MV-4-11 (cell line): ENCODE measurements at places on chromosomes 7 and 10.

DNA sequence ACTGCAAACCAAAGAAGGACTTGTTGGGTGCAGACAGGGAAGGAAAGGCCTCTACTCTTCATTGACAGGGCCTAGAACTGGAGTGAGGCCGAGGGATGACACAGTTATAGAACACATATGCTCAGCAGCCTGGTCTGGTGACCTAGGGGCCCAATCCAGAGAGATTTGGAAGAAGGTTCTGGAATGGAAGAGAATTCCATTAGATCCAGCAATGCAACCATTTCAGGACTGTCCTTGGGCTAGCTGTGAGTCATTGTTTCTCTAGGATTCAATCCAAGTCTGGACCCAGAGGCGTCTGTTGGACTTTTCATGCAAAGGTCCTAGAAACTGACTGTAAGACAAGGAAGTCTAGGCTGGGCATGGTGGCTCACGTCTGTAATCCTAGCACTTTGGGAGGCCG, 59.2 kb downstream of the WIPF3 start:
- DNase-seq, result no peak

DNA sequence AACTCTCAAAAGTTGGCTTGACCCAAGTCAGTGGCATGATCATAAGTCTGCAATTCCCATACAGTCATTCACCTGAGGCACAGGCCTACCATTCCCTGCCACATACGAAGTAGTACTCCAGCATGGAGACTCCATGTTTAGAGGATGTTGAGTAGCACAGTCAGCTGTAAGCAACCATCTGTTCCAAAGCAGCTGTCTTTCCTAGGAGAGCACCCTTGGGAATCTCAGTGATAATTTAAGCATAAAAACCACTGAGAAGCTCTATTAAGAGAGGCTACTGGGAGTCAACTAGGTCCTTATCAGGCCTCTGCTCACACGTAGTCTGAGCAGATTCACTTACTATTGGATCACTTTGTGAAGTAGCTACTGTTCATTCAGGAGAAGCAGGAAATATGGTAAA, 61.6 kb upstream of the UNC5B start:
- DNase-seq, result no peak

DNA sequence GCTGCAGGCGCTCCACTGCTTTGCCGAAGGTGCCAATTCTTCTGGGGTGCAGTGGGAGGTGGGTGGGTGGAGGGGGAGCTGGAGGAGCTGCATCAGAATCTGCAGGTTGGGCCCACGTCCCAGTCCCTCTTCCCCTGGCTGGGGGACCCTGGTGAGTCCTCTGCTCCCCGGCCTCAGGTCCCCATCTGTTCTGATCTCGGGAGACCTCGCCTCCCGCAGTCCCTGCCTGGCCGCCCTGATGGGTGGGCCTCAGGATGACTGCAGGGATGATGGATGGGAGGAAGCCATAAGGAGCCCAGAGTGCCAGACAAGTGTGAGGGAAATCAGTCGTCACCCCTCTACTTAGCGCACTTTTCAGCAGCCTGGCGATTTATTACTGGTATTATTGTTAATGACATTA, 89.3 kb upstream of the PCBD1 start:
- no peak for DNase-seq

DNA sequence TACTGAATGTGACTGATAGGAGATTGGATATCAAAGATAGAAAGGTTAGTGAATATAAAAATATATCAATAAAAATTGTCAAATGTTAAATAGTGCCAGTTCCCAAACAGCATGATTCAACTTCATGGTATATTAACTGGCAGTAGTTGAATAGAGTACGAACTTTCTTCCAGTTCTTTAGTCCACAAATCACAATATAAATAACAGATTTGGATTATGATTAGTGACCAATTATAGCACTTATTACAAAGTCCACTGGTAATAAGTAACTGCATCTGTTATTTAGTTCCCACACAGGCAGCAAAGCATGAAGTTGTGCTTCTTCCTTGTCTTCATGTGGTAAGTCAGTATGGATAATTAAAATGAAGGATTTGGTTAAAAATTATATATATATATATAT, 243.0 kb upstream of the VWC2 start:
- DNase-seq, result no peak

DNA sequence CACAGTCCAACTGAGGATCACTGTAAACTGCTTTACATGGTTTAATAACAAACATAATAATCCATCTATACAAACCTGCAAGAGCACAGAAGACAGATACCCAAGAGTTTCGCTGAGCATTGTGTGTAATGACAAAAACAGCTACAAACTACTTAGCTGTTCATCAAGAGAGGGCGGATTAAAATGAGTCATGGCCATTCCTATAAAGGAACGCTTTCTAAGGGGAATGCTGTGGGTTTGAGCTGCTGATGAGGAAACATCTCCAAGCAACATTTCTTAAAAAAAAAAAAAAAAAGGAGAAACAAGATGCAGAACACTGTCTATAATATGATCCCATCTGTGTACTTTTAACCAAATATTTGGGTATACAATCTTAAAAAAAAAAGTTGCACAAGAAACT, 33.8 kb downstream of the VOPP1 start:
- peak; percentile 8 for DNase-seq

GRCh38 chr10:2886662-2887061, 180.7 kb upstream of the PFKP start:
- DNase-seq, result no peak

GRCh38 chr7:36025190-36025589, 127.9 kb upstream of the EEPD1 start:
- no peak for DNase-seq

- no peak for DNase-seq
Measured at GRCh38 chr7:36137258-36137657, 15.8 kb upstream of the EEPD1 start.

GRCh38 chr10:64076322-64076940, 555.2 kb downstream of the REEP3 start:
- DNase-seq, result no peak

- peak; percentile 68 for DNase-seq
Measured at GRCh38 chr7:43648473-43649406, 65.8 kb downstream of the STK17A start.

DNA sequence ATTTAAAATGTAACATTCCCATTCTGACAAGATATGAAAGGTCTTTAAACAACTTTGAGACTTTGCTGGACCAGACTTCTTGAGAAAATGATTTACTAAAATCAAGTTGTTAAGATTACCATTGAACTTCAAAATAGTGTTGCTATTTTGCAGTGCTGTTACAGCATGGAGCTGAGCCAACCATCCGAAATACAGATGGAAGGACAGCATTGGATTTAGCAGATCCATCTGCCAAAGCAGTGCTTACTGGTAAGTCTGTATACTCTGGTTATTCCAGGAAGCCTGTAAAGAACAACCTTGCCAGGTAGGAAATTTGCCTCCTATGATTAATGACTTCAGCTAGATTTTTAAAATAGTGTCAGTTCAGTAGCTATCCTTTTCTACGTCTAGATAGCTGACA, 18.8 kb downstream of the TNKS2 start:
- DNase-seq, result no peak

DNA sequence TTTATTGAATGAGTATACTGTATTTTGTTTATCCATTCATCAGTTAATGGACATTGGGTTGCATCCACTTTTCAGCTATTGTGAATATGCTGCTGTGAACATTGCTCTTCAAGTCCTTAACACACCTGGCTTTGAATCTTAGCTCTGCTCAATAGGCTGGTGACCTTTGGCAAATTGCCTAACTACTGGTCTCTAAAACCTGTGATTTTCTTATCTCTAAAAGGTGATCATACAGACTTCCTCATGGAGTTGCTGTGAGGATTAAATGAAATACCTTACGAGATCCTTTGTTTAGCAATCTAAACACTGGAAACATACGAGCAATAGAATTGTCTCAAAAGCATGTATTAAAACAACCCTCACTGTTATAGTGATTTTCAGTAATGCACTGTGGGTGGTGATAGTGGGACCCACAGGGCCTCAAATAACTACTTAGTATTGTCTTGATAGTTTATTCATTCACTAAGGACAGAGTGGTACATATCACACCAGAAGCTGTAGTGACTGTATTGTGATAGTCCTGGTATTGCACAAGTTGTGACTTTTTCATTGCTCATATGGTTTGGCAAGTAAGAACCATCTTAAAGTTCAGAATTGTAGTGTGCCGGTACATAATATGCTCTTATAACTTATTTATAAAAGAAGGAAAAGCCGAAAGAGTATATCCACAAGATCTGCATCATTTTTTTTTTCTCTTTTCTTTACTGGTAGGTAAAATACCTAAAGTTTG, 257.6 kb downstream of the EXOC4 start:
- no peak for DNase-seq

GRCh38 chr7:108613147-108613948, 43.7 kb downstream of the DNAJB9 start:
- peak; percentile 28 for DNase-seq

DNA sequence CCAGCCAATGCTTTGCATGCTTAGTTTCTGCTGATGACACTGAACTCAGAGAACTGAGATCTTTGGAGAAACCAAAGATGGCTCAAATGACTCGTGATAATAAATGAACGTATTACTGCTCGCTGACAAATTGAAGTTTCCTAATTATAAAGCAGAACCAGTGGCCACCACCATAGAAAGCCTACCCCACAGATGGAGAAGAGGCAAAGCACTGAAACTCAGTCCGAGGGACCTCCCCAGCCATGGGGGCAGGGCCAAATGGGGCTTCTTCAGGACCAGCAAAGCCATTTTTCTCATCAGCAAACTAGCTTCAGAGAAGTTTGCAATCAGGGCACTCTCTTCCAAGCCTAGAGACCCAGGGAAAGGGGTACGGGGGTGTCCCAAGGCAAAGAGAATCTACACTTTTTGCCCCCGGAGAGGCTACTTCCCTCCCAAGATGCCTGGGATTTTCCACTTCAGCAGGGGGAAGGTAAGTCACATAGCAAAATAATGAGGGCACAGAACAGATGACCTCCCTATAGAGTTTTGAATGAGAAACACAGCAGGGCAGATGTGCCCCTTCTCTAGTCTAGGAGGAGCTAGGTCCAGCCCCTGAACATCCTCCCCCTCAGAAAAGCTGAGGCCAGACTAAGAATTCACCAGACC, 4.3 kb upstream of the IL6 start:
- no peak for DNase-seq

- DNase-seq, result no peak
Measured at GRCh38 chr7:47897831-47898230, 50.4 kb downstream of the PKD1L1 start.

DNA sequence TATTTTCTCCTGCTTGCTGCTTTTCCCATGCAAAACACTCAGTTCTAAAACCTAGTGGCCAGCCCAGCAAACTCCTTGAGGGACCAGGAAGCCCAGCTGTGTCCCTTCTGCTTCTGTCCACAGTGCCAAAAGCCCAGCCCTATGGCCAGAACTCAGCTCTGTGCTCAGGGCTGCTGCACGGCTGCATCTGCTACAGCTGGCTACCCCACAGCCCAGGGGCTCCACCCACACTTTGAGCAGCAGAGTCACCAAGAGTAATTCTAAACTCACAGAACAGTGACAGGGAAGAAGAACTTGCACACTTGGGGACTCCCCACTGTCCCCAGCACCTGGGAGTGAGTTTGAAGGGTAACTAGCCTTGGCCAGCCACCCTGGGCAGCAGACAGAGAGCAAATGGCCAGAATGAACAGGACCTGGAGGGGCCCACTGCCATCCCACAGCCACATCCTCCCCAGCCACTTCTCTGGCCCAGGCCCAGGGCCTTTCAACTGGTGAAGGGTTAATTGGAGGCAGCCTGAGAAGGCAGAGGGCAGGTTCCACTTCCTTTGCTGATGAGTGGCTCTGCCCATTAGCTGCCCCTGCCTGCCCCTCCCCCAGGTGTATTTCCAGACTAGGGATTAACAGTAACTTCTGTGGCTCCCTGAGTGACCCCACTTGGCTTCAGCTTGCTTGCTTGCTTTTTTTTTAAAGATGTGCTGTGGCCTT, 28.1 kb upstream of the TRIM8 start:
- peak; percentile 59 for DNase-seq

DNA sequence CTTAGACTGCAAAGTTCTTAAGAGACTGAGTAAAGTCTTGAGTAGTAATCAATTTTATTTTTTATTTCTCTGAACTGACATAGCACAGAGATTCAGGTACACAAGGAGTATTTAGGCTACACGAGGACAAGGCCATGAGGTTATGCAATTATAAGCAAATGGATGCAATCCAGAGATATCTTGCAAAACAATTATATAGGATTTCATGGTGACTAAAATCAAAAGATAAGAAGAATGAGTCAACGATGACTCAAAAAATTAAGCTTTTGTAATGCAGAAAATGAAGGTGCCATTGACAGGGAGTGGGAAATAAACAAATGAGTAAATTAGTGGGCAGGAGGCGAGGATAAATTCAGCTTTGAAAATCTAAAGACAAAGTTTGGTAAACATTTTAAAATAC, 66.7 kb upstream of the MYO3A start:
- DNase-seq, result peak; percentile 4

- no peak for DNase-seq
Measured at GRCh38 chr10:53071505-53072125, 299.0 kb upstream of the MBL2 start.

DNA sequence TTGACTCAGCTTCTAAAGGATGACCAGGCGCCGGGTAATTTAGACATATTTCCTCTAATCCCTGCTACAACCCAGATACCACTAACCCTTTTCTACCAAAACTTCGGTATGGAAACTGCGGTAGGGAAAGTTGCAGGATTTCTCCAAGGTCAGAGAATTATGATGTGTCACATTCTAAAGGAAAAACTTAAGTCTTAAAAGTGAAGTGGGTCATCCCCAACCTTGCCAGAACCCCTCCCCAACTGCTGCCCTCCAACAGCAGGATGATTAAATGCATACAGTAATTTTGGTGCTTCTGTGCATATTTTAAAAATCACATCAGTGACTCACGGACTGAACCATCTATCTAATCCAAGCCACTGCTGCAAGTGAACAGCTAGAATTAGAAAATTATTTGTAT, 52.7 kb downstream of the GRB10 start:
- DNase-seq, result no peak

DNA sequence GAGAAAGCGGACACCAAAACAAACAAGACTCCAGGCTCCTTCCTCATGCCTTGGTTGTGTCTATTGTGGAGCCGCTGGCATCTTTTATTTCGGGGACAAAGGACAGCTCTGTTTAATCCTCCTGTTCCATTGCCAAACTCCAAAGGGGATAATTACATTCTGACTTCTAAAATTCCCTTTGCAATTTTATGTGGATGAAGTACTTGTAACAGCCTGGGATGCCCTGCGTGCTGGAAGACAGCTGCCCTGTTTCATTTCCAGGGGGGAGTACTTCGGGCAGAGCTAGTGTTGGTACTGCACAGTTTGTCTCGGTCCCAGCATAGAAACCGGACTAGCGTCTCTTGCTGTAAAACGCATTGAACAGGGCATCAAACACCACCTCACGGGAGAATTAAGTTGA, 90.9 kb downstream of the BAMBI start:
- DNase-seq, result no peak

- DNase-seq, result peak; percentile 2
Measured at GRCh38 chr10:77062381-77062780, 575.2 kb downstream of the KCNMA1 start.

DNA sequence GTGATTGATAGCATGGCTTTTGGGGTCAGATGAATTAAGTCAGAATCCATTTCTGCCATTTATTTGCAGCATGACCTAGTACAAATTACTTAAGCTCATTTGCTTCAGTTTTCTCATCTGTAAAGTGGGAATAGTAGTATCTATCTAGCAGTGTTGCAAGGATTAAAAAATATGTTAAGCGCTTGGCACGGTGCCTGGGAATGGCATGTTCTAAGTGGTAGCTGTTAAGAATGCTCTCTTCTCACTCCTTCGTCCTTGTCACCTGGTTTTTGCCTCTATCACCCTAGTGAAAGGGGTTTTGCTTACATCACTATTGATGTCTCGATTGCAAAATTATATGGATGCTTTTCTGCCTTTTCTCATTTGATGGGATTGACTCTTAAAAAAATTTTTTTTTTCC, 7.4 kb downstream of the TMEM248 start:
- DNase-seq, result no peak

- no peak for DNase-seq
Measured at GRCh38 chr10:79063661-79064492, 4.9 kb upstream of the ZMIZ1 start.
